ENCODE measurements at places on chromosomes 13 and 19.
A peak's percentile ranks its signal among the peaks of the same experiment; 100 is the strongest.

DNA sequence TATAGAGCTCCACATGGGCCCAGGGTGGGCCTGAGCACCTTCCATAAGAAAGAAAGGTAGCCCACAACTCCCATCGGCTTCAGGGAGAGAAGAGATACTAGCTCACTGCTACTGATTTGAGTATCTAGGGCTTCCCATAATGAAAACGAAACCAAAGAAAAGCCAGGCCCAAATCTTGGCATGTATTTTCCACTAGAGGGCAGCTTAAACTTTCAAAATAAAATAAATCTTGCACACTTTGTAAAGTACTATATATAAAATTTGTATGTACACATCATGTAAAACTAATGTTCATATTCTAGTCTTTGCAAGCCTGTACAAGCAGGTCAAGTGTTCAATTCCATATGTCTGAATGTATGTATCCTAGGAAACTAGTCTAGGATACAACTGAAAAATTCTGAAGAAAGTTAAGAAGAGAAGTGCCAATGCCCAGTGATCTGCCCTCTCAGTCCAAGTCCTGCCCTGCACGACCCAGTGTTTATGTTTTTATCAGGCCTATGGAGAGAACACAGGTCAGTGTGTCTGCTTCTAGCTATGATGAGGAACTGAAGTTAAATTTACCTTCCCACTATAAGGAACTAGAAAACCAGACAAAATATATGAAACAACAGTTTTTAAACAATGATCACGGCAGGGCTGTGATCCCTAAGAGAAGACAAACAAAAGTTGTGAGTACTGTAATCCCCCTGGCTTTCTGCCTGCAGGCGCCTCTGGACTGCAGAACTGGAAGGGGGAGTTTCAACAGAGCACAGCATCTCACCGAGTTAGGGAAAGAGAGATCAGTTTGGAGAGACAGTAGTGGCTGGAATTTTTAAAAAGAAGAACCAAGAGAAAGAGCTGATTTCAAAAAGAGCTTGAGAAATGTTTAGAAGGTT, 475.7 kb downstream of the UQCRFS1 start:
- DNase-seq: peak; percentile 70

DNA sequence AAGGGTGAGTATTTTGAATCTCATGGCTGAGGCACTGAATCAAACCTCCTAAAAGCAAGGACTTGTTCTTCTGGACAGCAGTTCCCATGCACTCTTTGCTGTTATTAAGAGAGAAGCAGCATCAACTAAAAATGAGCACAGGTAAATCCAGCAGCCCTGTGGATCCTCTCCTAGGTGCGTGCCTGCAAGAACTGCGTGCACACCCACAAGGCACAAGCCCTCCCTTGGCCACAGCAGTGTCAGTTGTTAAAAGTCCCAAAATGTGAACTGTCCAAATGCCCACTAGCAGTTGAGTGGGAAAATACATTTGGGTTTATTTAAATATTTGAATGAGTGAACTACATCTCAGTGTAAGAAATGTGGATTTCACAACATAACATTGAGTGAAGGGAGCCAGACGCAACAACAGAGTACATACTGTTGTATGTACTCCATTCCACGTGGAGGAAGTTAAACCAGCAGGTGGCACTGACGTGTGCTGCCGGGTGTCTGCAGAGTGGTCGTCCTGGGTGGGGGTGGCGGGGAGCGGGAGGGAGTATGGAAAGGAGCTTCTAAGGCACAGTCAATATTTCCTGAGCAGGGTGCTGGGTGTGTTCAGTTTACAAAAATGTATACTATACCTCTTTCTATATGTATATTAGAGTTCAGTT, 266.4 kb downstream of the NALCN start:
- peak; percentile 35 for DNase-seq

DNA sequence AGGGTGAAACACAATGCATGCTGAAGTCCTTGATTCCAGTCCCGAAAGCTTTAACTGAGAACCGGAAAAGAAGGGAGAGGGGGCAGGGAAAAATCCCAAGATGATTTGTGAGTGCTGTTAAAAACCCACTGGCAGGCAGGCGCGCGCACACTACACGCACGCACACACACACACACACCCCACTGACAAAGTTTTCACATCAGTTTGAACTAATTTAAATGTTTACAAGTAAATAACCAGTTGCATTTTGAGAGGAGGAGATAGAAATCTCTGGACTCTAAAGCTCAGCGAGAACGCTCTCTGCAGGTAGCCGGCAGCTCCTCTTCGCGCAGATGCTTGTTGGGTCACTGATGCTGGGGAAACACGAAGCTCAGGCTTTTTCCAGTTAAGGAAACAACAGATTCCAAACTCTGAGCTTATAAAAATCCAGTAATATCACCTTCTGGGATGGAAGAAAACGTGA, 818 bp upstream of the SLITRK1 start:
- DNase-seq: peak; percentile 57

GRCh38 chr13:34277936-34278335, 460.0 kb downstream of the RFC3 start:
- DNase-seq: peak; percentile 55

- DNase-seq: no peak
Measured at GRCh38 chr19:1765904-1766799, 12.8 kb downstream of the ONECUT3 start.

DNA sequence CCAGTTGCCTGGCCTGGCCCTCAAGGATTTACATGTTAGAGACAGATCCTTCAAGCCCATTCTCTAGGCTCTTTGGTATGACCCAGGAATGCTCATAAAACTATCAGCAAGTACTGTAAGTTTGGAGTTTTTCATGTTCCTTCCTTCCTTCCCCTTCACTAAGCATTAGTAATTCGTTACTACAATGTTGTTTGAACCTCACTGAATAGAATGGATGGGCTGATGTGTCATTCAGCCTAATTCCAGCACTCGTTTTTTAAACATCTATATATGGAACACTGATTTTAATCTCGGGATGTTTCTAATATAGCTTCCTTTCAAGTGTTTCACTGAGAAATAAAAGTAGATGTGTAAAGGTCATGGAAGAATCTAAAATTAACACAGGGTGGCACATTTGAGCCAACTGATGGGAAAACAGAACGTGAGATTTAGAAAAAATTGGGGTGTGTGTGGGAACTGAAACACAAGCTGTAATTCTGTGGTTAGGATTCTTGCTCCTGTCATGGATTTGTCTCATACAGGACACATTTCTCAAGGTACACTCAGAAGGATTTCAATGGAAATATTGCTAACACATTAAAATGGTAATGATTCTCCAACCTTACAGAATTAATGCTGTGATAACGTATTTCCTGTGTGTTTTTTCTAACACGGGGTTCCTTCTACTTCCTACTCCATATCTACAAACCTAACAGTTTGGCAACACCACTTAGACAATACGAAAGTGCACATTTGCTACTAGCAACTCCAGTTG, 93.4 kb downstream of the FLT1 start:
- DNase-seq: no peak

- DNase-seq: no peak
Measured at GRCh38 chr13:61779456-61779855, 363.8 kb upstream of the PCDH20 start.

GRCh38 chr13:112119192-112120030, 52.5 kb downstream of the SOX1 start:
- no peak for DNase-seq

DNA sequence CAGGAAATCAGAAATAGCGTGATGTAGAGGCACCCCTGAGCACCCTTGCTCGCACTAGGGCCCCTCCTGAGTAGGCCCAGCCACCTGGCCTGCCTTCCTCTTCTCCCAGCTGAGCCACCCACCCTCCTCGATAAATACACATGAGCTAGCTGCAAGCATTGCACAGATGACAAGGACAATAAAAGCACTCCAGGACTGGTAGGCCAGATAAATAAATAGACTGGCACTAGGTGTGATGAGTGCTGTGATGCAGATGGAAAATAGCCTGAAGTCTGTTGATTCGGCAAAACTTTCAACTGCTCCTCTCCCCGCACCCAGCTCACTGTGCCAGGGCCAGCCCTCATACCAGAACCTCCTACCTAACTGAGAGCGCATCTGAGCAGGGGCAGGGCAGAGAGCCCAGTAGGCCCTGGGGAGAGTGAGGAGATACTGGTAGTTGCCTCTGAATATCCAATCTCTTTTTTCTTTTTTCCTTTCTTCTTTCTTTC, 54.5 kb upstream of the GPI start:
- no peak for DNase-seq

GRCh38 chr13:91228940-91229339, 118.5 kb upstream of the MIR17HG start:
- DNase-seq: no peak

DNA sequence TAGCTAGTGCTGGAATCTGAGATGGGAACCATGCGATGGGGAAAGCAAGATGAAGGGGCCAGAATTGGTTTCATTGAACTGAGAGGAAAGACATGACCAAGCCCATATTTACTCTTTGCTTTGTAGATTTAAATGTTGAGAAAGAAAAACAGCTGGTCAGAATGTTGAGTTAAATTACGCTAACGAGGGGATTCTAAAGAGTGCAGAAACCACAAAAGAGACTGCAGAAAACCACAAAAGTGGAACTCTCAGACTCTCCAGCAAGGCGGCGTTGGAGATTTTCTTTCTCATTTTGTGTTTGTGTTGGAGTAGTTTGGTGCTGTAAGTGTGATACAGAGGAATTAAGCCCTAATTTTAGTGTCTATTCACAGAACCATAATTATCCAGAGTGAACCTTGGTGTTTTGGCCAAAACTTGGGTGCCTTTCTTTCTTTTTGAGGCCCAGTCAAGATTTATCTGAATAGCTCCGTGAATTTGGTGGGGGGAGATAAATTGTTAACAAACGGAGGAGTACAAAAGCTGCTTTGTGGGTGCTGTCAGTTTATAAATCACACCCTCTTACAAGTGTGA, 26.3 kb downstream of the SAE1 start:
- no peak for DNase-seq

DNA sequence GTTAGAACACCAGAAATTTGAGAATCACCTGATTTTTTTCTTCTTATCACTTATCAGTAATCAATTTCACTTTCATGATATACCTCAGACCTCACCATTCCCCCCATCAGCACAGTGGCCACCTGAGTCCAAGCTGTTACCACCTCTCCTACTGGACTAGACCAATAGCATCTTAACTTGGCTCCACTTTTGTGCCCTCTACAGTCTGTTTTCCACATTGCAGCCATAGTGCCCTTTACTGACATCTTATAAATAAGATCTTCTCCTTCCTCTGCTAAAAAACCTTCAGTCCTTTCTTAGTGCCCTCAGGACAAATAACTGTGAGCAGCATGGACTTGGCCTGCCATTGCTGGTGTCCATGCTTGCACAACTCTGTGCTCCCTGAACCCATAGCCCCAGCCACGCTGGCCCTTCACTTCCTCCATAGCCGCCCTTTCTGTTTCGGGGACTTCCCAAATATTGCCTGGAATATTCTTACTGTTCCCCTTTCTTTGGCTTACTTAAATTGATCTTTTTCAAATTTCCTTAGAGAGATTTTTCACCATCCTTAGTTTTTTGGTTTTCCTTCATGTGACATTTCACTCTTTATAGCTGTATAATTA, 380.8 kb downstream of the LMO7 start:
- DNase-seq: no peak

GRCh38 chr13:19345158-19345557, 163.5 kb upstream of the TUBA3C start:
- DNase-seq: no peak

DNA sequence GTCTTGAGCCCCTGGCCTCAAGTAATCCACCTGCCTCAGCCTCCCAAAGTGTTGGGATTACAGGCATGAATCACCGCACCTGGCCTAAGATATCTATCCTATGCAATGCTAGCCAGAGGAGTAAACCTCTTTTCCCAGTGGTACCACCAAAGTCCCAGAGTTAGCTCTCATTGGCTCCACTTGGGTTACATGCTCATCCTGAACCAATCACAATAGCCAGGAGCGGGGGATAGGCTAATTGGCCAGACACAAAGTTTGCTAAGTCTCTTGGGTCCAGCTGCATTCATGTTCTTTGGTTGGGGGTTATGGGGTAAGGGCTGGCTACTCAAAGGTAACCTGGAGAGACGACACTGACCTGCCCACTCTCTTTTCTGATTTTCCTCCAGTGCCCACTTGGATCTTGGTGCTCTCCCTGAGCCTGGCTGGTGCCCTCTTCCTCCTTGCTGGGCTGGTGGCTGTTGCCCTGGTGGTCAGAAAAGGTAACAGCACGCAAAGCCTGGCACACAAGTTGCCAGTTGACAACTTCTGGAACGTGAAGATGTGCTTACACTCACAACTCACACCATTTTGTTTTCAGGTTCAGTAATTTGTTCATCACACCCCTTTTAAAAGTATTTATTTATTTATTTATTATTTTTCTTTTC, 7.8 kb downstream of the C19orf38 start:
- no peak for DNase-seq

DNA sequence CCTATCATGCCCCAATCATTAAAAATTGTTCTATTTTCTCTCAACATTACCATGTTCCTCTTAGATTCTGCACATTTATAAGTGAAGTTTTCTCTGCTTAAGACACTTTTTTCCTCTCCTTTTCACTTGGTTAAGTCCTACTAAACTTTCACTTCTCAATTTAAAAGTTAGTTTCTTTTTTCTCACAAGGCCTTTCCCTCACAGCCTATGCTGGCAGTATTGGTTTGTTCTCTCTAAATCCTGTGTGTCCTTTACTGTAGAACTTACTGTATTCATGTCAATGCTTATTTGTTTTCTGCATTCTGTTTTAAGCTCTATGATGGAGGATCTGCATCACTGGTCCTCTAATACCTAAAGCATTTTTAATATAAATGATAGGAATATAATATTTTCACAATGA, 2816.6 kb downstream of the PCDH9 start:
- DNase-seq: no peak

GRCh38 chr19:46660008-46660517, 919 bp downstream of the DACT3 start:
- DNase-seq: peak; percentile 82

- no peak for DNase-seq
Measured at GRCh38 chr19:54141356-54141755, 3.8 kb downstream of the CNOT3 start.

- DNase-seq: no peak
Measured at GRCh38 chr13:94122300-94122915, 357.1 kb downstream of the DCT start.

DNA sequence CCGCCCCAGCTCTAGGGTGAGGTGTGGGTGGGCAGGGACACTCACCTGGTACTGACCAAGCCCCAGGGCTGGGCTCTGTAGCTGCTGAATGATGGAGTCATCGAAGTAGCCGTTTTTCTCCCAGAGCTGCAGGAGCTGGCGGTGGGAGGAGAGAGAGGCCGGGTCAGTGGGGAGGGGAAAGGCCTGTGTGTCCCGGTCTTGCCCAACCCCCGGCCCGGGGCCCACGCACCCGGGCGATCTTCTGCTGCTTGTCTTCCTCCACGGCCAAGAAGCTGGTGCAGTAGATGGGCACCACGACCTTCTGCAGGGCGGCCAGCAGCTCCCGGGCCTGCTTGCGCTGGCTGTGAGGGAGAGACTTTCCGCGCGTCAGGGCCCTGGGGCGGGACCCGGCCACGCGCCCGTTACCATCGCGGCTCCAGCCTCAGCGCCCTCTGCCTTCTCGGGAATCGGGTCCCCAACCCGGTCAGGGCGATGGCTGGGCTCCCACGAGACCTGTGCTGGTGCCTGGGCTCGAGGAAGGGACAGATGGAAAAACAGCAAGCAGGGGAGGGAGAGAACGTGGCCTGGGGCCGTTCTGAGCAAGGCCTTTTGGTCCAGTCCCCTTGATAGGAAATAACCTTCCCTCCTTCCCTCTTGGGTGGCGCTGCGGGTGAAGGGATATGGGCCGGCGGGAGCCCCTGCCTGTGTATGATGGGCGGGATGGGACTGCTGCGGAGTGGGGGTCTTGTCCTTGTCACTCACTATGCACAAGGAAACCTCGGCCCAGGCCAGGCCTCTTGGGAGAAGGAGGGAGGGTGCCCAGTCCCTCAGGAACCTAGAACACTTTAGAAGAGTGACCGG, 11.5 kb downstream of the CHERP start:
- no peak for DNase-seq

- peak; percentile 94 for DNase-seq
Measured at GRCh38 chr19:5394551-5395505, 54.2 kb upstream of the PTPRS start.
